ENCODE measurements at places on chromosomes 7 and 10.
A peak's percentile ranks its signal among the peaks of the same experiment; 100 is the strongest.

GRCh38 chr10:75117995-75118394 is 6.5 kb downstream of the SAMD8 start:
- no peak for DNase-seq

GRCh38 chr10:90130321-90131086 is 429.1 kb downstream of the KIF20B start:
- DNase-seq, result no peak

DNA sequence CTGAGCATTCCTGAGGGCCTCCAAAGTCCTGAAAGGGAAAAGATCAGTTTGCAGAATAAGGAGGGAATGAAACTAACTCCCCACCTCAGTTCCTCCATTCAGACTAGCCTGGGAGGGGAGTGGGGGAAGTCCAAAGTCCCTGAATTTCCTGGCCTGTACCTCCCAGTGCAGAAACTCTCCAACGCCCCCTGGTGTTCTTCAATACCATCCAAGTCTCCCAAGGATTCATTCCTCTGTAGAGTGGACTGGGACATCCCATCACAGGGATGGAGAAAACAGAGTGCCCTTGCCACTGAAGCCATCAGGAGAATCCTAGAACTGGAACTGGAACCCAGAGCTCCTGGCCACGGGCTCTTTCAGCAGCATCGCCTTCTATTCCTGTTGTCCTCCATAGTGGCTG is 1.6 kb upstream of the COL13A1 start:
- no peak for DNase-seq

GRCh38 chr7:91995391-91996105 is 54.9 kb downstream of the AKAP9 start:
- no peak for DNase-seq

DNA sequence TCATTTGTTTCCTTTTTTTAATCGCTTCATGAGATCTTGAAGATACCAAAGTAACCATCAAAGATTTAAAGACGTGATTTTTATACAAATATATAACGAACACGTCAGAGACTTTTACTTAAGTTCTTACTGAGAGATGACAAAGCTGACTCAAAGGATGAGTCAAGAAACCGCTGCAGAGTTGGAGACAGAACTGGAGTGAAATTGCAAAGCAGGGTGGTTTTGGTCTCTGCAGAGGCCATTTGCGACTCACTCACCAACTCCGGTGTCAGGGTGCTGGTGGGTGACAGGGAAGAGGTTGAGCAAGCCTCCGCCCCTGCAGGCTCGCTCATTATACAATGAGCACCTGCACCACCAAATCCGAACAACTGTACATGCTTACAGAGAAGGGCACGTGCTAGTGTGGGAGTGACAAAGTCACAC is 75.2 kb downstream of the DNAJB6 start:
- DNase-seq, result peak; percentile 36

DNA sequence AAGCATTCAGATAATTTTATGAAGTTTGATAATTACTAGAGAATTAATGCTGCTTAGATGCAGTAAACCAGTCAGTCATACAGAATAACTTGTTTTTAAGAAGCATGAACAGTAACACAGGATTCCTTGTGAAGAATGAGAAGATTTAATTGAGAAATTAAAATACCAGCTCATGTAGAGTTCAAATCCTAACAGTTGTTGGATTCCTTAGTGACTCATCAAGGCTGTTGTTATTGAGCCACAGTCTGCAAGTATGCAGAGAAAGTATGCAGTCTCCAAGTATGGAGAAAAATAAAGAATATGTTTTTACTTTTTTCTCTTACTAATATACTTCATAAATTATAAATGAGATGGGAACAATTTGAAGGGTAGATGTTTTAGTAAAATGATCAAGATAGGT is 30.2 kb upstream of the CYP26C1 start:
- no peak for DNase-seq

DNA sequence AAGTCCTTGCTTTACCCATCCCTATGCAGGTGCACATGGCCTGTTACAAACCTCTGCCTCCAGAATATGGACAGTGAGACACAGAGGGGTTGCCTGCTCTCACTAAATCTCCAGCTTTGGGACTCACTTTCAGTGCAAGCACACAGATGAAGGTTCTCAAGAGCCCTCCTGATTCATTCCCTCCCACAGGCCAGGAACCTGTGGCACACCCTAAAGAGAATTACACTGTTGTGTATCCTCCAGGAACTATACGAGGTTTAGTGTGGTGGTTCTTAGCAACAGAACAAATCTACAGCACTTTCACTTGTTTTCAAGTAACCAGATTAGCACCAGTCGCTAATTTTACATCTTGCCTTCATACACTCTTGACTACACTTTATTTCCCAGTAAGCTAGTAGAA is 192.3 kb downstream of the PLXNA4 start:
- DNase-seq, result no peak

- no peak for DNase-seq
Measured at GRCh38 chr10:44619975-44620374, 235.1 kb upstream of the CXCL12 start.

- no peak for DNase-seq
Measured at GRCh38 chr7:118140468-118140867, 43.5 kb upstream of the LSM8 start.
